ENCODE measurements at places on chromosomes 2 and 18.

GRCh38 chr2:149100739-149101699 lies 62.5 kb downstream of the LYPD6B start:
- no peak for DNase-seq

- no peak for DNase-seq
Measured at GRCh38 chr2:164896634-164897355, 55.2 kb upstream of the COBLL1 start.

DNA sequence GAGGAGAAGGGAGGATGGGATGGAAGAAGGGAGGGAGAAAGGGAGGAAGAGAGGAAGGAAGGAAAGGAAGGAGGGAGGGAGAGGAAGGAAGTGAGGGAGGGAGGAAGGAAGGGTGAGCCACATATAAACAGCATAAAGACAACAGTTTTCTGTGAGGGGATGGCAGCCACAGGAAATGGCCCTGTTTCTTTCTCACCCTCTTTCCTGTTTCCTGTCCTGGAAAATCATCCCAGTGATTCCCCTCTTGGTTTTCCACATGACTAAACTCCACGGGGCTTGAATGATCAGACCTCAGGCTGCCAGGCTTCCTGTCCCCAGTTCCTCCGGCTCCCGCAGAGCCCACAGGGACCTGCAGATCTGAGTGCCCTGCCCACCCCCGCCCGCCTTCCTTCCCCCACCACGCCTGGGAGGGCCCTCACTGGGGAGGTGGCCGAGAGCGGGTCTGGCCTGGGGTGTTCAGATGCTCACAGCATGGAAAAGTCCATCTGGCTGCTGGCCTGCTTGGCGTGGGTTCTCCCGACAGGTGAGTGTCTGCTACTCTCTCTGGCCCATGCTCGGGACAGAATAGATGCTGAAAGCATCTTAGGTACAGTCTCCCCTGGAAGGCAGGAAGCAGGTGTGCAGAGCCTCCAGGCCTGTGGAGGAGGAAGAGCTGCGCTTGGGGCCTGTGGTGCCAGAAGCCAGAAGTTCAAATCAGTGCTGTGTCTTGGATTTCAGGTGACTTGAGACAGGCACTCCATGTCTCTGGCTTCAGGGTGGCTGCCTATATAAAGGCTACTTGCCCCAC lies at the start of gene SIGLEC15:
Gene SIGLEC15, plus strand, starts transcription at position 418 of the 787 bp plus-strand sequence. Its CDS starts 54 bp downstream, at position 472.
- DNase-seq = no peak

DNA sequence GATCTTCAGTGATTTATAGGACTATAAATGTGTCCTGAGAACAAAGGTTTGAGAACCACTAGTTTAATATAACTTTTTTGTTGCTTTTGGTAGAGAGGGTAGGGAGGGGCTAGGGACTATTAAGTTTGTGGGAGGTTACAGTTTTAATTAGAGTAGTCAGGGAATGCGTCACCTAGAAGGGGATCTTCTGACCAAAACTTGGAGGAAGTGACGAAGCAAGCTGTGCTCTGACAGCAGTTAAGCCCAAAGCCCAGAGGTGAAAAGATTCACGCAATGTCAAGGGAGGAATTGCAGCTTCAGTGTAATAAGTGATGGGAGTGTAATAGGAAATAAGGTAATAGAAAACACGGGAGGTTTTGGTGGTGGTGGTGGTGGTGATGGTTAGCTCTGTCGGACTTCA lies 8.1 kb downstream of the TDRD15 start:
- no peak for DNase-seq

DNA sequence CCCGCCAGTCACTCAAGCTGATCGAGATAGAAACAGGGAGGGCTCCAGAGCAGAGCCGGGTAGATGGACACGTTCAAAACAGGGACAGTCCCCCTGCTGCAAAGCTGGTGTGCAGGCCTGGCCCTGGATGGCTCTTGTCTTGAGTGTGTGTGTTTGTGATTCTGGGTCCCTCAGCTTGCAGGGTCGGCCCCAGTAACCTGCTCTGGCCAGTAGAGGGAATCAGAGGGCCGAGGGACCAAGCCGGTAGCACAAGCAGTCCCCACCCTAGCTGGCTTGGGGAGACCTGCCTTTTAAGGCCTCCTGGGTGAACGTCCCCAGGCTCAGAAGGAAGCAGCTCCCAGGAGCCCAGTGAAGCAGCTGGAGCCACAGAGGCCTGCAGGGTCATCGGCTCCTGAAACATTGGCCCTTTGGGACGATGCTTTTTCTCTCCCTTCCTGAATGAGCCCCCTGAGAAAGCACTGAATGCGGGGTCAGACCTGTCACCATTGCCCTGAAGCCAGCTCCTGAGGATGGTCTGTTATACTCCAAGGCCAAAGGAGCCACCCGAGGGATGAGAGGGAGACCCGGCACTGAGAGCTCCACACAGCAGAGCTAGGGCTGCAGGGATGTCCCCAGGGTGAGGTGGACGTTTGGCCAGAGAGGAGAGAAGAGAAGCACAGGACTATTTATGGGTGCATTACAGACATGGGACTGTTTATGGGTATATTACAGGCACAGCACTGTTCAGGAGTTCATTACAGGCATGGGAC lies 15.4 kb upstream of the MLPH start:
- peak; percentile 21 for DNase-seq

- no peak for DNase-seq
Measured at GRCh38 chr2:188668017-188668680, 306.0 kb upstream of the COL3A1 start.

DNA sequence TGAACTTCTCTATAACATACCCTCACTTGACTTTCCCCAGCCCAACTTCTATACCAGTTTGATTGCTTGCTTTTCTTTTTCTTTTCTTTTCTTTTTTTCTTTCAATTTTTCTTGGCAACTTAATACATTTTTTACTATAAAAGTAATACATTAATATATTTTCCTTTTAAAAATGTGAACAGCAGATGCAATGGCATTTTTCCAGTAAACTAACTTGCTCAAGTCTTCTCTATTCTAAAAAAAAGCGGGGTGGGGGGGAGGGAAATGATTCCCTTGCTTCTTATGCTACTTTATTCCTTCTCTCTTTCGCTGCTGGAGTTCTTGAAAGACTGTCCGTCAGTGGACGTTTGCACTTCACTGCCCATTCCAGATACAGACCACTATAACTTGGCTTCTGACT lies 70.5 kb downstream of the RBMS1 start:
- no peak for DNase-seq

DNA sequence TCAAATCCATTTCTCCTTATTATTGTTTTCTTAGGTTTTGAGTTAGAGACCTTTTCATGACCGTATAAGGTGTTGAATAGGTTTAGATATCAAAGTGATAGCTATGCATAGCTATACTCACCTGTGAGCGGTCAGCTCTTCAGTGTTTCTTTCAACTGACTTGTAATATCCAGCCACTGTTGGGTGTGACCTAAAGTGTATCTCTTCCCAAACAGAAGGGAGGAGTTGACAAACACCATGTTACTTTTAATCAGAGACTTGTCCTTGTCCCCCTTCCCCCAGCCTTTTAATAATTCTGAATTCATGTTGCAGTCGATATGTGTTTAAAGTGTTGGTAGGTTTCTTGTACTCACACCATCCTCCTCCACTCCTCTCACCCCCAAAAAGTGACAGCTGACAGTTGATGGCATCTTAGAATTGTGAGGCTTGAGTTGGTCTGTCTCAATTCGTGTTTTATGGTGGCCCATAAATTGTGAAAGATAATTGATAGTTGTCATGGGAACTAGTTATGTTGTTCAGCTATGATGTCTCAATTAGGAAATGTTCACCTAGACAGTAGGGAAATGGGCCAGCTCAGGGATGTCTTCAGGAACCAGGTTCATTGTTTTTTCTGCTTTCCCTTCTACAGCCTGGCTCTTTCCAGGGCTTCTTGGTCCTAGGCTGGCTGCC lies 12.0 kb downstream of the NEDD4L start:
- no peak for DNase-seq

GRCh38 chr18:58515175-58515775 lies 113.6 kb downstream of the ALPK2 start:
- DNase-seq = no peak

DNA sequence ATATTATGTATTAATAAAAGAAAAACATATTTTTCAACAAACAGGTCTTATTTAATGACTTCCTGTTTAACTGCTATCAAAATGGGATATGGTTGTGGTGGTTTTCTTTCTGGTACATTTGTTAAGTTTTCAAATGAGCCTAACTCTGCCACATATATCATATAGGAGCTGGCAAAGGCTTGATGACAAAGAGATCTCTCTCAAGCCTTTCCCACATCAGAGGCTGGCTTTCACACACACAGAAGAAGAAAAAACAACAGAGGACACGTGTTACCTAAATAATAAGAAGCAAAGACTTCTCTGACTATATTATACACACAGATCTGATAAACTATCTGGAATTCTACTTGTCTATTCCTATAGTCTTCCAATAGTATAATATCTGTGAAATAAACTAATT lies 46.1 kb downstream of the CFAP36 start:
- DNase-seq = peak; percentile 14

DNA sequence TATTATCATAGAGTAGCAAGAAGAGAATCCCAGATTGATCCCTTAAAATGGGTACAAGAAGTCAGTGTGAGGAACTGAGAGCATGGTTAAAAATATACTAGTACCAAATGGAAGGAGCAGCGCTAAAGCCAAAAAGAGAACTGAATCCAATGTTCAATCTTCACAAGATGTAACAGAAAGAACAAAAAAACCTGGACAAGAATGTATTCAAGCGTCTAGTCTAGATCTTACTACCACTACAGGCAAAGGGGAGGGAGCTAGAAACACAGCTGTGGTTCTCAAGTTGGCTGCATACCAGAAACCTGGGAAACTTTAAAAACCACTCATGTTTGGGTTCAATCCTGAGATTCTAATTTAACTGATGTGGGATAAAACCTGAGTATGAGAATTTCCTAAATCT lies 57.5 kb downstream of the PIAS2 start:
- DNase-seq = no peak

DNA sequence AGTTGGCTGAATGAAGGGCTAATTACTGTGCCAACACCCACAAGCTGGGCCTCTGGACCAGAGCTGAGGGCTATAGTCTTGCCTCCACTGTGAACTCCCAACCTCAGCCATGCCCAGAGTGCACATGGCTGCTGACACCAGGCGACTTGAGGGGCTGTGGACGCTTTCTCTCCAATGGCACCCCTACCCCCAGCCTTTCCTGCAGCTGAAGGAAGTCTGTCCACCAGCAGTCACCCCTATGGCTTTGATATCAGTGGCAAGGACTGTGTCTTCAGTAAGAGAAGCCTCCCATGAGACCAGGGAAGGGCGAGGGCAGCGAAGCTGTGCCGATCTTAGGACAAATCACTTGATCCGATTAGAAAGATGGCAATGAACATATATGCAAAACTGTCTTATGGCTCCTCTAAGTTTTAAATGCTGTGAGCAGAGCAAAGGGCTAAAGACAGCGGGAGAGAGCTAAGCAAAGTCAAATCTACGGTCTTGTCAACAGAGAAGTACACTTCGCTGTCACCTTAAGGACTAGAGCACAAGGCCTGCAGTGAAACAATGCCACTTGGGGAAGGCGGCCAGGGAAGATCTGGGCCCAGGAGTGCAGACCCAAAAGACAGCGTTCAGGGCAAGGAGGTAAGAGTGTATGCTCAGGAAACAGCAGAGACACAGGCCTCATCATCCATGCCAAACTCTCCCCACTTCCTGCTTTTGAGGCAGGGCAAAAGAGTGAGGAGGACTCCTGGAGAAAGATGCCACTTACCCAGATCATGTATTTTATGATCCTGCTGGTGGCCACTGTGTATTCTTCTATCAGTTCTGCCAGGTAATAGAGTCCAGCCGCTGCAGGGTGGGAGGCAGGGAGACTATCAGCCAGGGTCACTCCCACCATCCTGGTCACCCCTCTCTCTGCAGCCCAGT lies 1.5 kb downstream of the TEX261 start:
- DNase-seq = no peak

GRCh38 chr2:172090044-172090961 lies 5.0 kb downstream of the DLX1 start:
- DNase-seq = no peak

DNA sequence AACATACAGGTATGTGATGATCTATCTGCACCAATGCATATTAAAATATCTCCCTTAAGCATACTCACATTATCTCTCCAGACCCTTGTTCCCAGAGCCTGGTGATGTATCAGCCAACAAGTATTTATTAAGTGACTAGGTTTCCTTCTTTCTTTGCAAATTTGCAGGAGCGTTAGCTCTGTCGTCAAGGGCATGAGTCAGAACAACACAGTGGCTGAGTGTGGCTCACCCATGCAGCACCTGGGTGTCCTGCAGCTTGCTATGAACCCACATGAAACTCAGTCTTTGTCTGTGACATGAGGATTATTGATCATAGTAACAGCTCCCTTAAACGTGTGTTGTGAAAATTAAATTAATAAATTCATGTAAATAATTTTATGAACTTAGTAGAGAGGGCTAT lies 96.6 kb downstream of the PIEZO2 start:
- DNase-seq = no peak

GRCh38 chr18:13425357-13426091 lies 207.0 kb downstream of the LDLRAD4 start:
- no peak for DNase-seq
